ENCODE measurements at places on chromosomes 7 and 10.

DNA sequence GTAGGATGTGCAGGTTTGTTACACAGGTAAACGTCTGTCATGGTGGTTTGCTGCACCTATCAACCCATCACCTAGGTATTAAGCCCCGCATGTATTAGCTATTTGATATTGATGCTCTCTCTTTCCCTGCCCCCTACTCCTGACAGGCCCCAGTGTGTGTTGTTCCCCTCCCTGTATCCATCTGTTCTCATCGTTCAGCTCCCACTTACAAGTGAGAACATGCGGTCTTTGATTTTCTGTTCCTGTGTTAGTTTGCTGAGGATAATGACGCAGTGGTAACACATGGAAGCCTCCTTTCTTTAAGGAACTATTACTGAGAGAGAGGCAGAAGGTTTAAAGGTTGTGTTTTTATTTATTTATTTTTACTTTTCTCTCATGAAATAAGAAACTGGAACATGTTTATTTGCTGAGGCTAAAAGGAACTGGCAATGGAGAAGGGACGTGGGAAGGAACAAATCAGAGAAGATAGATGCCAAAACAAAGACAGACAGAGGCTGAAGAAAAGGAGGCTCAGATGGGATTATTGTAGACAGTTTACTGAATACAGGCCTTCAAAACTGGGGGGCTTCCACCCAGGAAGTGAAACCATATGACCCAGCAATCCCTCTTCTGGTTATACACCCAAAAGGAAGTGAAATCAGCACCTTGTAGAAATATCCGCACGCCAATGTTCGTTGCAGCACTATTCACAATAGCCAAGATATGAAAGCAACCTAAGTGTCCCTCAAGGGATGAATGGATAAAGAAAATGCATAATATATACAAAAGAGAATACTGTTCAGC is 556.3 kb downstream of the GRM8 start:
- DNase-seq, result no peak

DNA sequence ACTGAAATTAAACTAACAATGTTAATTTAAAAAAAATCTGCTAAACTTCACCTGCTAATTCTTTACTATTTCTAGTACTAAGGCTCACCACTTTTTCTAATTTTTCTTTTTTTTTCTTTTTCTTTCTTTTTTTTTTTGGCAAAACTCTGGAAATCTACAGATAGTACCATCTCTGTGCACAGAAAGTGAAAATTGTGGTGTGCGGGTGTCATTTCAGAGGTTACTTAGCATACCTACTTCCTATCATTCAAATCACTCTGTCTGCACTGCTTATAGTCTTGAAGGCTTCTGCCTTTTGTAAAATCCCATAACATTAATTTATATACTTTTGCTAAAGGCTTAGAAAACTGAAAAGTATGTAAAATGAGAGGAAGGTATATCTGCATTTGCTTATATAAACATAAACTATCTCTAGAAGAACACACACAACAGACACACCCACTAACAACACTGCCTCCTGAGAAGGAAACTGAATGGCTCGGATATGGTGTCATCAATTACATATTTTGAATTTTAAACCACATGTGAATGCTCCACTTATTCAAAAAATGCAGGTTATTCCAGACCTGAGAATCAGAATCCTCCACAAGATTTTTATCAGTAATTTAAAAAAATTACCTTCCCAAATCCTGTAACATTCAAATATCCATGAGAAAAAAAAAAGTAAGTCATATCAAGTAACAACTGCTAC is 229.5 kb downstream of the PARD3 start:
- DNase-seq, result no peak

DNA sequence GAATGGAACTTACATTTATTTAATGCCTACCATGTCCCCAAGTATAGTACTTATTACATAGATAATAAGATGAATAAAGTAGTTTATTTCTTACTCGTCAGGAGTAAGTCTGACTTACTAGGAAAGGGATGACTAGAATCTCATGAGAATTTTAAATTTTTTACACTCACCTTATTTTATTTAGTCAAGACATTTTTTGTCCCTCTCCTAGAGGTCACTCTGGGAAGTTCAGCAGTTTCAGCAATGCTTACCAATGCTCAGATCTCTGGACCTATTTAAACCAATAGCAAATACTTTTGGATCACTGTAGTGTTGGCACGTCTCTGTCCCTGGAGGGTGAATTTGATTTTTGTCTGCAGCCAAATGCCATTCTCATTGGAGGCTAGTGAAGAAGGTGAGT is 10.7 kb upstream of the ACTA2 start:
- no peak for DNase-seq

DNA sequence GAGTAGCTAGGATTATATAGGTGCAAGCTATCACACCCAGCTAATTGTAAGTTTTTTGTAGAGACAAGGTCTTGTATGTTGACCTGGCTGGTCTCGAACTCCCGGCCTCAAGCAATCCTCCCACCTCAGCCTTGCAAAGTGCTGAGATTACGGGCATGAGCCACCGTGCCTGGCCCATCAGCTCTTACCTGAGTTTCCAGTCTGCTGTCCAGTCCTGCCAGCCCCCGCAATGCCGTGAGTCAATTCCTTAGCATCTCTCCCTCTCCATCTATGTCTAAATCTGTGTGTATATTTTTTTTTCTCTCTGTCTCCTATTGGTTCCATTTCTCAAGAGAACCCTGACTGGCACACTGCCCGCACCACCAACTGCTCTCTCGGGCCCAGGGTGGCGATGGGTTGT is 127.6 kb downstream of the ACTR3B start:
- no peak for DNase-seq

DNA sequence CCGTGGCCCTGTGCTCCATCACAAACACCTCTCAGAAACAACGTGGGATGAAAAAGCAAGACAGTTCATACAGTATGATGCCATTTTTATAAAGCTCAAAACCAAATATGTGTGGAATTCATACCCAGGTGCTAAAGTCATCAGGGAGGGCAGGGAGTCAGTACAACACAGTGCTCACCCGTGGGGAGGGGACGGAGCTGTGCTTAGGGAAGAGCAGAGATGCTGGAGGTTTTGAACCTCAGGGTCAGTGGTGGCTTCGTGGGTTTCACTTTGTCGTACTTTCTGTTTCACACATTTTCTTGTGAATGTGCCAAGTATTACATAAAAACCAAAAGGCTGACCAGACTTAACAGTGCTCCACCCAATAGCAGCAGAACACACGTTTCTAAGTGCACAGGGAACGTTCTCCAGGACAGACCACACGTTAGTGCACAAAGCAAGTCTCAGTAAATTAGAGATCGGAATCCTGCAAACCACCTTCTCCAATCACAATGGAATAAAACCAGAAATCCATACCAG is 21.2 kb downstream of the ZMIZ2 start:
- DNase-seq, result peak; percentile 46

GRCh38 chr10:29032169-29032568 is 256.7 kb upstream of the LYZL1 start:
- no peak for DNase-seq

- DNase-seq, result no peak
These were observed 11.7 kb downstream of the TMEM254 start for GRCh38 chr10:80090121-80090520.

- DNase-seq, result no peak
These were observed 4.2 kb downstream of the GTPBP4 start for GRCh38 chr10:992467-992866.

DNA sequence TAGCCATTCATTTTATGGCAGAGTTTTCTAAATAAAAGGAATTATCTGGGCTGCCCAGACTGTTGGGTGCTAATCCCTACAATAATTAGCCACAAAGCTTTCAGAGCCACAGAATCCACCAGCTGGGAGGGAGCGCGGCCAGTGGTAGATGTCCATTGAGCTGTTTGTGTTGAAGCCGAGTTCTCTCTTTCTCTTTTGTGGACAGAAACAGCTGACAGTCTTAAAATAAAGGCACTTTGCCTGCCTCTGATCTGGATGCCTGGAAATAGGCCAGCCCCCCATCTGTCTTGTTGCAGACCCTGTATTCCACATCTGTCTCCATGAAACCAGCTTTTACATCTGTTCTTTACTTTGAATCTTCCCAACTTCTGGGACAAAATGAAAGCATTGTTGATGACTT is 66.1 kb downstream of the MTPN start:
- no peak for DNase-seq

DNA sequence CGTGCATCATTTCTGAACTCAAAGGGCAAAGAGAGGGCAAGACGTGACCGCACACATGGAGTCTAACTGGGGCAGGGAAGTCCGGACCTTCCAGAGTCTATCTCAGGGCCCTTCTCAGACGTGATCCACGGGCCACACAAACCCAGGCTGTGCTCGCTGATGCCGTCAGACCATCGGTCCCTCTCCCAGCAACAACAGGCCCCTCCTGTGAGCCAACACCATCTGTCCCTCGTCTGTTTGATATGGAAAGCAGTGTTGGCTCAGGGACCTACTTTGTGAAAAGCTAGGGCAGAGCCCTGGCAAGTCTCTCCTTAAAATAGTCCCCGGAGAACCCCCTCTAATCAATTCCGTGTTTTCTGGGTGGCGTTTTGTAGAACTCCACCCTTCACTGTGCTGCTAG is 208.8 kb downstream of the TCERG1L start:
- no peak for DNase-seq

- DNase-seq, result peak; percentile 66
These were observed 38.8 kb downstream of the TMEM60 start for GRCh38 chr7:77759294-77759889.

DNA sequence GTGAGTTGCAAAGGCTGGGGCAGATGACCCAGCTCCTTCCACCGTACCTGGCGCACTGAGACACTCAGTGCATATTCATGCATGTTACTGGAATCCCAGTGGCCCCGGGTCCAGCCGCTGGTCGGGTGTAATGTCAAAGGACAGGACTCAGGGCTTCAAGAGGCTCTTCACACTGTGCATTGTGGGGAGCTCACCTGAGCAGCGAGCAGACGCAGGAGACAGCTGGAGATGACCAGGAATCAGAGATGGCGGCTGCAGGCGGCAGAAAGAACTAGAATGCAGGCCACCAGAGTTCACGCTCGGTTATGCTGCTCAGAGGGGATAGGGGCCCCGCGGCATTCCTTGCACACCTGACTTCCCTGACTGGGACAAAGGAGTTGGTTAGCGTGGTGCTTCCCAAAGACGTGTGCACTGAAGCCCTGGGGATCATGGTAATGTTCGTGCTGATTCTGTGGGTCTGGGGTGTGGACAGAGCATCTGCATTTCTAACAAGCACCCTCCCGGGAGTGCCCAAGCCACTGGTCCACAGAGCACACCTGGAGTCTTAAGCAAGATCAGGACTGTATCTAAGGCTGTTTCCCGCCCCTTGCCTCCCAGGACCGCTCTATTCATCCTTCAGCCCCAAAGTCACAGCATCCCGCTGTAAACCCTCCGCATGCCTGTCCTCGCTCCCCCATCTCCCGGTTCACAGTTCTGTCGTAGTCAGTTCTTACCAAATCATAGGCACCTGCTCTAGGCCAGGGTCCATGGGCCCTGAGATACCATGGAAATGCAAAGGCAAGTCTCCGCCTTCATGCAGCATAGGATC is 71.0 kb downstream of the MKI67 start:
- no peak for DNase-seq

DNA sequence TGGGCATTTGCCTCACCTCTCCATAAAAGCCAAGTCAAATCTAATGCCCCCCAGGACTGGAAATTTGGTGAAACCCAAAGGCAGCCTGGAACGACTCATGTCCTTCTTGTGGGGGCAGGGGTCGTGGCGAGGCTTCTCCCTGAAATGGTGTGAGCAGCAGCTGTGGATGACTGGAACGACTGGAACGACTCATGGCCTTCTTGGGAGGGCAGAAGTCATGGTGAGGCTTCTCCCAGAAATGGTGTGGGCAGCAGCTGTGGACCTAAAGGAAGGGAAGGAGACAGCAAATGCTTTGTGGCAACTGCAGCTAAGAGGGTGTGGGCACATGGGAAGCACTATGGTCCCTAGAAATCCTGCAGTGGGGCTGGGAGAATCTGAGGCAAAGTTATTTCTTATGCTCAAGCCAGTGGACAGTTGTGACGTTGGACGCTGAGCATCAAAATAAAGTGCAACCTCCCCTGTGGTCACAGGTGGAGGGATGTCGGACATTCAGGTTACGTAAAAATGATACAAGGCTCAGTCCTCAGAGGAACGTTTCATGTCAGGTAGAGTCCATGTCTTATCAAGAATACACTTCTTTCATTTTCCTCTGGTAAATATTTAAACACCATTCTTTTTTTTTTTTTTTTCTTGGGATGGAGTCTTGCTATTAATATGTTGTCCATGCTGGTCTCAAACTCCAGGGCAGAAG is 107.0 kb upstream of the KIF5B start:
- no peak for DNase-seq

- no peak for DNase-seq
These were observed 63.2 kb downstream of the CYP51A1 start for GRCh38 chr7:92071032-92071431.

- DNase-seq, result no peak
These were observed 180.0 kb upstream of the BMPER start for GRCh38 chr7:33725111-33726025.
